Stimulated activated CD4-positive, alpha-beta T cell treated with anti-CD3 and anti-CD28 coated beads, TNF-alpha, amount 100 ng/mL, for 1 hour (primary cell): ENCODE measurements at places on chromosomes 2 and 18.

DNA sequence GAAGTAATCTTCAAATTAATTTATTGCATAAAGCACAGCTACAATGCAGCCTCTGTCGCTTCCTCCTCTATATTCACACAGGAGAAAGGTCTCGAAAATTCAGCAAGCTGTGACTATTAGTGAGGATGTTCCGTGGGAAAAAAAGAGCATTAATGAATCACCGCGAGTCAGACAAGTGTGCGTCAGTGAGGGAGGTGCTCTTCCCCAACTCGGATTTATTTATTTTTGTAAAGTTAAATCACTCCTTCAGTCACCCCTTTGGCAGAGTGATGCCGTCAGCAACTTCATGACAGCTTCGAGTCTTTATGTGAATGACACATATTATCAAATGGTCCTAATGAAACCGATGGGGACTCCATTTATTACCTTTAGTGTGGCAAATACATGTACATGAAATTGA, 648.9 kb upstream of the SALL3 start:
- no peak for DNase-seq

DNA sequence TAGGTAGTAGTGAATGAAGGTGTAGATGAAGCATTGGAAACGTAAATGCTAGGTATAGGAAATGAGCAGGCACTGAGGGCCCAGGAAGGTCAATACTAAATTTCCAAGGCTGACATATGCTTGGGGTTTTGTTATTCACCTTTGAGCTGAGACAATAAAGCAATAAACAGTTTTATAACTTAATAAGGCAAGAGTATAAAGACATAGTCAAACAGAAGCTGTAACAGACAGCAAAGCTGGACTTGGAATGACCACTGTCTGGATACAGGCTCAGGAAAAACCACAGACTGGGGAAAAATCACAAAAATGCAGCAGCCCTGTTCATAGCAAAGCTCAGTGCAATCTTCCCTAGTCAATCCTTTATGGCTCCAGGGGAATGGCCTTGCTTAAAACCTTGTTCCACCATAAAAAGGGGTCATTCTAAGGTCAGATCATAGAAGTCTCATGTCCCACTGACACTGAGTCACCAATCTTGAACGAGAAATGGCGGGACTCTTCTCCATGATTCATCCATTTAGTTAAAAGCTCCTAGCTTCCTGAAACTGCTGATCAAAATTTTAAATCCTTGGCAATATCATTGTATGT, 493.3 kb downstream of the CMPK2 start:
- no peak for DNase-seq

DNA sequence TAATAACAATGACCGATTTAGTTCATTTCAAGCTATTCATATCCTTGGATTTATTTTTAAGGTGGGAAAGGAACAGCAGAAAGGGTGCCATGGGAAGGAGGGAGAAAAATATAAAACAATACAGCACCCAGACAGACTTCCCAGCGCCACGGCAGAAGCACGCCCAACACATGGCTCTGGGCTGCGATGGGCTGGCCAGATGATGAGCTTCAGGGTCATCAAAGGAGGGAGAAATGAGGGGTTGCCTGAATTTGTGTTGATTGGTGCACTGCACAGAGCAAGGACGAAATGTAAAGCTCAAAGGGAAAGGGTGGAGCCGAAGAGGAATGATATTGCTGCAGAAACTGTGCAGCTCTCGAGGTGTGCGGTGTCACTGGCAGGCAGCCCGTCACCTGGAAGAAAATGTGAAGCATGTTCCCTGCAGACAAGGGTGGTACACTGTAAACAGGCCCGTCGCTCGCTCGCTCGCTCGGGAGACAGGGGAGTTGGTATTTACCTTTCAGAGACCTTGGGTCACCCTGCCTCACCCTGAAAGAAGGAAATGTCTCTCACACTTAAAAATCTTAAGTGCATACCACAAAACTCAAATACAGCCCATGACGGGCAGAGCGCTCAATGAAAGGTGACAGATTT, 195.5 kb upstream of the CTAGE1 start:
- DNase-seq: no peak

DNA sequence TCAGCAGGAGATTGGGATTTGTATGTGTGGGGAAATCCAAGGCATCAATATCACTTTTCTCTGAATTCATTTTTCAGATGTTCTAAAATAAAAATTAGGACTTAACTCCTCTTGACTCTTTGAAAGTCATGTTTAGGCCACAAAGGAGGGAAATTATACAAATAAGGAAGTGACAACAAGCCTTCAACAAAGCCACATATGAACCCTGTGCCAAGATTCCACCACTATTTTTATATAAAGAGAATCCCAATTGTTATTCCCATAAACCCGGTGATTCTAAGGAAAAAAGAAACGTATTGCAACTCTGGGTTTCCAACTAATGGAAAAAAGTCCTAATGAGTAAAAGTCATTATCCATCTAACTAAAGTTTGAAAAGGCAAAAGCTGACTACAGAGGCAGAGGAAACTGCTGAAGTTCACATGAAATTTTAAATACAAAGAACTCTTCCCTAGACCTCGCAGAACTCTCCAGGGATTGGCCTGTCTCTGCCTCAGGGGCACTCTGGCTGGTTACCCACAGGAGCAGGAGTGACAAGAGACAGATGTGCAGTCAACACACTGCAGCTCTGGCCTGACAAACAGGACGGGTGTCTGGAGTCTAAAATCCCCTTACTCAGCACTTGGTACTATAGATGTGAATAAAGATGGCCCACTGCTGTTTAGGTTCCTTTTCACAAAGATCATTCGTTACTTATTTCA, 11.5 kb downstream of the NPC1 start:
- no peak for DNase-seq

GRCh38 chr2:157967856-157968255, 91.7 kb upstream of the ACVR1 start:
- DNase-seq: no peak

GRCh38 chr2:217064234-217065011, 204.6 kb upstream of the TNP1 start:
- no peak for DNase-seq

DNA sequence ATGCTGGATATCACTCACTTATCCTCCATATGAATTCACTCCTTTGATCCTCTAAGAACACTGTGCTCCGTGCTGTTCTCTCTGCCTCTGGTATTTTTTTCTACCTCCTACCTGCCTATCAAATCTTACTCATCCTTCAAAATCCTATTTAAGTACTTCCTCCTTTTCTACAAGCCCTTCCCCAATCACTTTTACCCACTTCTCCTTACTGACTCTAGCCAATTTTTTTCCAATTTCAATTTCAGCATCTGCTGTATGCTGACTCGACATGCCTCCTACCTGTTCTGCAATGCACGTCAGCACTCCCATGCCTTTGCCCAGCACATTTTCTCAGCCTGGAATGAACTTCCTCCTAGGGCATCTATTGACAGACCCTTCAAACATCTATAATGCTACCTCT, 37.3 kb upstream of the LNPK start:
- DNase-seq: no peak

DNA sequence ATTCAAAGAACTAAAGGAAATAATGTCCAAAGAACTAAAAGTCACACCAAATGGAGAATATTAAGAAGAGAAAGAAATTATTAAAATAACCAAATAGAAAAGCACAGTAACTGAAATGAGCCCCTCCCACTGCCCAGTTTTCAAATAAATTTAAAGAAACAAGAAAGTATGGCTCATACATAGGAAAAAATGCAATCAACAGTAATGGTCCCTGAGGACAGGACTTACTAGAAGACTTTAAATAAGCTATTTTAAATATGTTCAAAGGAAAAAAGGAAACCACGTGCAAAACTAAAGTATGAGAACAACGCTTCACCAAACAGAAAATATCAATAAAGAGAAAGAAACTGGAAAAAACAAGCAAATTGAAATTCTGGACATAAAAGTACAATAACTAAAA, 58.9 kb downstream of the TMEM131 start:
- no peak for DNase-seq

- DNase-seq: no peak
Observed at GRCh38 chr2:16661526-16661925, 4.1 kb downstream of the CYRIA start.

DNA sequence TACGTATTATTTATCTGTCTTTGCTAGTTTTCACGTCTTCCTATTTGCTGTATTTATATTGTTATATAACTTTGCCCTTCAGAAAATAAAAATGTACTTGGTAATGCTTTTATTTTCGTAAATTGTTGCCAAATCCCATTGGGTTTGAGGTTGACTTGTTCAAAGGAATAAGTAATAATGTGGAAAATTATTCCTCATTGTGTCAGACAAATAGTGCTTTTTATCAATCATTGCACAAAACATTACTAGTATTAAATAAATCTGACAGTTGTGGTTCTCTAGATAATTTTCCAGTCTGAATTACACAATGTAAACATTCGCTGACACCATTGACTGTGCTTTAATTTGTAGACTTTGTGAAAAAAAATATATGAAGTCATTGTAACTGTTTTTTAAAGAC, 798.3 kb upstream of the TMEFF2 start:
- no peak for DNase-seq

GRCh38 chr2:64678771-64679590, 25.3 kb upstream of the SERTAD2 start:
- DNase-seq: no peak

GRCh38 chr2:98763209-98763951, 32.4 kb upstream of the MGAT4A start:
- no peak for DNase-seq
